NCI-H510A (cell line): ENCODE measurements at places on chromosomes 7 and 10.

DNA sequence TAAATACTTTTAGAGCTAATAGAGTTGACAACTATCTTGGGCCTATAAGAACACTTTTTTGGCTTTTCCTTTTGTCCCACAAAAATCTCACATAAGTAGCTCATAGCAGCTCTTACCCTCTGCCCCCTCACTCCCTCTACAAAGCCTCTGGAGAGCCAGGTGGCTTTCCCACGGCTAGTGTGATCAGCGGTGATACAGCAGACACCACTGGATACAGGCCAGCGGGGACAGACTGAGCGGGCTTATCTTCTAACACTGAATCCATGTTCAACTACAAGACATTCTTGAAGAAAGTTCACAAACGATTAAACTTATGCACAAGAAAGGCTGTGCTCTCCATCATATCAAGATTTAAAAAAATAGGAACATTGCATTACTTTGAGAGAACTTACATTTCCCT lies 377.2 kb downstream of the PARD3 start:
- no peak for DNase-seq

GRCh38 chr7:15686957-15687545 lies 568 bp upstream of the MEOX2 start:
- DNase-seq = no peak

- no peak for DNase-seq
These were observed 164.9 kb upstream of the LRRTM3 start for GRCh38 chr10:66760941-66761340.

- no peak for DNase-seq
These were observed 440.7 kb upstream of the AKR1E2 start for GRCh38 chr10:4385231-4385870.

DNA sequence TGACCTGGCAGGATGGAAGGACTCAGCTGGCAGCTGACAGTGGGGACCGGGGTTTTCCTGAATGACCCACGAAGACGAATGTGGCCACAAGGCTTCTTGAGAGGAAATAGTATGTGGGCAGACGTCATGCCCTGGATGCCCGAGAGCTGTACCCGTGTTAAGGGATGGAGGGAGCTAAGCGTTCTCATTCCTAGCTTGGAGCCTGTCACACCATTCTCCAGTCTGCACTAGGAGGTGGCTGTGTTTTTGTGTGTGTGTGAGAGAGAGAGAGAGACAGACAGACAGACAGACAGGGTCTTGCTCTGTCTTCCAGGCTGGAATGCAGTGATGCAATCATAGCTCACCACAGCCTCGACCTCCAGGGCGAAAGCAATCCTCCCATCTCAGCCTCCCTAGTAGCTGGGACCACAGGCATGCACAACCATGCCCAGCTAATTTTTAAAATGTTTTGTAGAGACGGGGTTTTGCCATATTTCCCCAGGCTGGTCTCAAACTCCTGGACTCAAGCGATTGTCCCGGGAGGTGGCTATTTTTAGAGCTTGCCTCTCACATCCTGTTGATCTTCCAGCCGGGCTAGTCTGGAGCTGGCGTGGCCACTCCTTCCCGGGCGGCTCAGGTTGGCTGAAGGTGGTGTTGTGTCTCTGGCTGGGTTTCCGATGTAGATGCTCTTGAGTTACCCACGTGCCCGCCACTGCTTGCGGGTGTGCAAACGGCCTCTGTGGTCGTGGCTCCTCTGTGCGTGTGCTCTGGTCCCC lies 2.1 kb downstream of the AMZ1 start:
- DNase-seq = no peak

DNA sequence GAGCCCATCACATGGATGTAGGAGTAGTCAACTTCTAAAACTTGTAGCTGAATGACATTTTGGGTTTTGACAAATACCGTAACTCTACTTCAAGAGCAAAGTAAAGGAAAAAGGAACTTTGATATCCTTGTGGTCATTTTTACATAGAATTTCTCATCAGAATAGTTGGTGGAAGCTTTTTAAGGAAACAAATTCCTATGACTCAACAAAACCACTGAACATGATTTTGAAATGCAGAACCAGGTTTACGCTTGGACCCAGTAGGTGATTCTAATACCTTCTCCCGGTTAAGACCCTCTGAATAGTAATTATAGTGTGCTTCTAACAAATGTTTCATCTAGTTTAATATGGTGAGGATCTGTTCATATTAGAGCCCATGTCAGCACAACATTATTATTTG lies 307.8 kb downstream of the GPR37 start:
- DNase-seq = no peak

- DNase-seq = no peak
These were observed 129.2 kb upstream of the NRBF2 start for GRCh38 chr10:63003816-63004453.

DNA sequence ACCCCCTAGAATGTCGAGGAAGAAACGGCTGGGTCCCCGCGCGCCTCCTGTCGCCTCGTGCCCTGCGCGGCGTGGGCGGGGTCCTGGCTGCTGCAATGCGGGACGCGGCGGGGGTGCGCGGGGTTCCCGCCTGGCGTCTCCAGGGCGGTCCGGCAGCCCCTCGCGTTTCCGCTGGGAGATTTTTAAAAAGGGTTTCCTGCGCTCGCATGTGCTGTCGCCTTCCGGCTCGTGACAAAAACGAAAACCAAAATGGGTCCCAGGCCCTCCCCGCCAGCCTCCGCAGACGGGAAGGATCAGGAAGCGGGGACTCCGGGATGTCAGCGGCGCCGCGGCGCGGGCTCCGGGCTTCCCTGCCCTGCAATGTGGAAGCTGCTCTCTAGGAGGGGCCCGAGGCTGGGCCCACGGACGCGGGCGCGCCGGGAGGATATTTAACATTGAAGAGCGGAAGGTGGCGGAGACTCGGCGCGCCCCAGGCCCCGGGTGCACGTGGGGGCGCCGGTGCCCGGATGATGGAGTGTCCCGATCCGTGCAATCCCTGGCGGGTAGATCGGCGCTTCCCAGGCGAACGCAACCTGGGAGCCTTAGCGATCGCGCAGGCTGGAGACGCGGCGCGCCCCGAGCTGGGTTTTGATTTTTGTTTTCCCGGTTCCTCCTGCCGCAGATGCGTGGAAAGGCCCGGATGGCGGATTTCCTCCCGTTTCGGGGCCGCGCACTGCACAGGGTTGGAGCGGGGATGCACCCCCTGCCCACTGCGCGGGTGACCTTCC lies 1.0 kb downstream of the PFKP start:
- no peak for DNase-seq

- DNase-seq = no peak
These were observed 84.4 kb downstream of the SLIT1 start for GRCh38 chr10:97101166-97101940.

GRCh38 chr7:47622586-47622945 lies 40.7 kb upstream of the TNS3 start:
- no peak for DNase-seq
